ENCODE measurements at places on chromosomes 3 and 15.

DNA sequence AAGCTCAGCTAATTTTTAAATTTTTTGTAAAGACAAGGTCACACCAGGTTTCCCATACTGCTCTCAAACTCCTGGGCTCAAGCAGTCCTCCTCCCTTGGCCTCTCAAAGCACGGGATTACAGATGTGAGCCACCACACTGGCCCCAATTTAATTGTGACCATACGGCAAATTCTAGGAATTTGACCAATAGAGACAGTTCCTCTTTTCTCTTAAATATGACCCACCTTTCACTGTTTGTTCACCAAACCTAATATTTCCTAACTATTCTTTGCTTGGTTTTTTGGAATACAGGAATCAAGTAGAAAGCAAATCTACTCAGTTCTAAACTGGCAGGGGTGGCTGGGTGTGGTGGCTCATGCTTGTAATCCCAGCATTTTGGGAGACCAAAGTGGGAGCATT, 264.0 kb downstream of the SHQ1 start:
- DNase-seq: no peak

- DNase-seq: no peak
Observed at GRCh38 chr15:60121845-60122244, 117.7 kb downstream of the FOXB1 start.

- no peak for DNase-seq
Observed at GRCh38 chr15:42915654-42916315, 4.8 kb downstream of the TTBK2 start.

DNA sequence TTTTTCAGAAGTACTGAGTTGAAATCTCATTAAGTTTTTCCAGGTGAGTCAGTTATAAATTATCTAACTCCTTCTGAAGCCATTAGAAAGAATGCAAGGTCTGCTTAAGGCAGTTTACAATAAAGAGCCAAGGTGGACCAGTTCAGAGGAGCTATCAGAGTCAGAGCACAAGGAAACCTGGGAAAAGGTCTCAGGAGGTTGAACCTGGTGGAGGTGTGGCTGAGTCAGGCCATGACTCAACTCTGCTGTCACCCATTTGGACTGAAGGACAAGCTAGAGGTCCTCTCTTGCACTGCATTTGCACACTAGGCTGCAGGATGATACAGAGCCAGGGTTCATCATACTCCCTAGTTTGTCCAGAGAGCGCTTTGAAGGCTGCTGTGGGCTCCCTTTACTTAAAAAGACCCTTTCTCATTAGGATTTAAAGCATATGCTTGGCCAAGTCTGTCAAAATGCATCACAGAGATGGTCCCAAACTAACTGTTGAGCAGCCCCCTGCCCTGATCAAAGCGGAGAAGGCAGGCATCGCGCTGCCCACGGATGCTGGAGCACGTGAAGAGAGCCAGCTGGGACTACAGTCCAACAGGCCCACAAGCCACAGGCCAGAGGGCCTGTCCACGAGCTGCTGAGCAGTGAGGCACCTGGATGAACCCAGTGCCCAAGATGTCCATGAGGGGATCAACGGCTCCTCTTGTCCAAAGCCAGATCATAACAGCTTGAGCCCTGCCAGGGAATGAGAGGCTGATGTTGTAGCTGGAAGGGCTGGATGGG, 26.0 kb upstream of the MRPS22 start:
- no peak for DNase-seq

GRCh38 chr3:167115331-167115934, 264.7 kb downstream of the ZBBX start:
- no peak for DNase-seq

DNA sequence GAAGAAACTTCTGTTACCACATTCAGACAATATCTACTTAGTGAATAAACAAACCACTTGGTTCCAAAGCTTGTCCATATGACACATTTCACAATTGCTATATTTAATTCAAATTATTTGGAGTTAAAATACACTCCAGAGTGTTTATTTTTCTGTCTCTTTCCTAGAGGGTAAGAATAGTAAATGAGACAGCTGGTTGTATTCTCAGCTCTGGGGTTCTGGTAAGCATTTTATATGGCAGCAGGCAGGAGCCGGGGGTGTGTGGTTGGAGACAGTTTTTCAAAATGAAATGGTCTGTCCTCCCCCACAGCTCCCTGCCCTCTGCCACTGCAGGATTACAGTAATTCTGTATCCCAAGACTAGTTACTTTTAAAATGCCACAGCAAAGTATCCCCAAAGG, 10.9 kb upstream of the SEC61A1 start:
- no peak for DNase-seq

DNA sequence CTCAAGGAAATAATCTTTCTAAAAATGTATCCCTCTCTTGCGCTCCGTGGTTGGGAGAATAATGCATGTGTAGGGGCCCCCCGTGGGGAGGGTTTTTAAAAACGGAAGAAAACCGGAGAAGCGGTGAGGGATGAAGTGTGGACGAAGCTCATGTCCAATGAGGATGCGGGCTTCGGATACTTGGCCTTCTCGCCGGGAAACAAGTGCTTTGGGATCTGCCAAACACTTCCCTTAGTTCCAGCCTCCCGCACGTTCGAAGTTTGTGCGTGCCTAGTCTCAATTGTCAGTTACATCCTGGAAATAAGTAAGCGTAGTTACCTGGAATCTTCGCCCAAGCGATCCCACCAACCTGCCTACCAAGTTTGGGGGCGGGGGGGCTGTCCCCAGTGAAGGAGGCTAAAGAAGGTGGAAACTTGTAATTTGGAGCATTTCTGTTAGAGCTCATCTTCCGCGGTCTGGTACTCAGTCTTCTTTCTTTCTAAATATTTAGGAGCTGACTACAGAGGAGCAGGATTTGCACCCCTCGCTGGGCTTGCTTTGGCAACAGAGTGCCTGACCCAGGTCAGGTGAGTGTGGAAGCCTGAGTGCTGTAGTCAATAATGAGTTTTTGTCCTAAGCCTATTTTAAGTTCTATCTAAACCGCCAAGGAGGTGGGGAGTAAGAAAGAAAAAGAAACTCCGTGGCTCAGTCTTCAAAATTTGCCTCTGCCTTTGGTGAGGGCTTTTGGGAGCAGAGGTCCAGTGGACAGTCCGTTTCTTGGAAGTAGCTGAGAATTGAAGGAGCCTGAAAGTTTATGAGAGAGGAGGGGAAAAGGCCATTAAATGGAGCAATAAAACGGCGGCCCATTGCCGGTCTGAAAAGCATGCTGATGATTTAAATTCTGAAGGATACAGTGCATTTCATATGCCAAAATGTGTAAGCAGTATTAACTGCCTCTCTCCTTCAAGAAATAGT, 1.1 kb downstream of the ITPR1 start:
- DNase-seq: no peak

DNA sequence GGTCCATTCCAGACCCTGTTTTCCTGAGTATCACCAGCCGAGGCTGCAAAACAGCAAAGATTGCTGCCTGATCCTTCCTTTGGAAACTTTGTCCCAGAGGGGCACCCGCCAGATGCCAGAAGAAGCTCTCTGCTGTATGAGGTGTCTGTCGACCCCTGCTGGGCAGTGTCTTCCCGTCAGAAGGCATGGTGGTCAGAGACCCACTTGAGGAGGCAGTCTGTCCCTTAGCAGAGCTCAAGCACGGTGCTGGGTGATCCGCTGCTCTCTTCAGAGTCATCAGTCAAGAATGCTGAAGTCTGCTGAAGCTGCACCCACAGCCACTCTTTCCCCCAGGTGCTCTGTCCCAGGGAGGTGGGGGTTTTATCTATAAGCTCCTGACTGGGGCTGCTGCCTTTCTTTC, 1121.2 kb downstream of the NSUN3 start:
- DNase-seq: no peak

DNA sequence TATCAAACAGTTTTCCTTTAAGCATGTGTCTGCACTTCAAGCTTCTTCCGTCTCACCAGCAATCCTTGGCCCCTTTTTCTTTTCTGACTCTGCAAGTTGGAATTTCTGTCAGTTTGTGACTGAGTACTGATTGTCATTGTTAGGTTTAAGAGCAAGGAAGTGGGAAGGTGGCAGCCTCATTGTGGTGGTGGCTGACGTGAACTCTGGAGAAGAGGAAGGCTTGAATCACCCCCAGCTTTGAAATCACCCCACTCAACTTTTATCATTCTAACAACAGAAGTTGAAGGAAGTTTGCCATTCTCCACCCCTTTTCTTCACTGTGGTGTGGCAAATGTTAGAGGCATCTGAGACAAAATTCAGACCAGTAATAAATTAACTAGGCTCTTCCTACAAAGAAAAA, 231.6 kb upstream of the AGTR1 start:
- peak; percentile 50 for DNase-seq

- no peak for DNase-seq
Observed at GRCh38 chr3:79255702-79256101, 512.1 kb downstream of the ROBO1 start.

DNA sequence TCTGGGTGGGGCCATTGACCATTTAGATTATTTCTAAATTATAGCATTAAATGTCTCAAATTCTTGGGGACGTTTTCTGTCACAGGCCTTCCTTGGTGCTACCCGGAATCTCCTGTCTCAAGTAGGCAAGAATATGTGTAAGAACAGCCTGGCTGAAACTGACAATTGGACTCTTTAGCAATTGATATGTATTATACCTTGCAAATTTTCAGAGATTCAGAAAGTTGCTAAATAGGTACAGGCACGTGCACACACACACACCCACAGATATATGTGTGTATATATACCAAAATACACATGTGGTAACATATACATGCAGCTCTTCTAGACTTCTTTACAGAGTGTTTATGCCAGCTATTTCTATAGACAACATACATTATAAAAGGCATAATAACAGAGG, 213.2 kb upstream of the NR2E3 start:
- no peak for DNase-seq

GRCh38 chr3:10240799-10241198, 7.5 kb upstream of the TATDN2 start:
- DNase-seq: no peak

DNA sequence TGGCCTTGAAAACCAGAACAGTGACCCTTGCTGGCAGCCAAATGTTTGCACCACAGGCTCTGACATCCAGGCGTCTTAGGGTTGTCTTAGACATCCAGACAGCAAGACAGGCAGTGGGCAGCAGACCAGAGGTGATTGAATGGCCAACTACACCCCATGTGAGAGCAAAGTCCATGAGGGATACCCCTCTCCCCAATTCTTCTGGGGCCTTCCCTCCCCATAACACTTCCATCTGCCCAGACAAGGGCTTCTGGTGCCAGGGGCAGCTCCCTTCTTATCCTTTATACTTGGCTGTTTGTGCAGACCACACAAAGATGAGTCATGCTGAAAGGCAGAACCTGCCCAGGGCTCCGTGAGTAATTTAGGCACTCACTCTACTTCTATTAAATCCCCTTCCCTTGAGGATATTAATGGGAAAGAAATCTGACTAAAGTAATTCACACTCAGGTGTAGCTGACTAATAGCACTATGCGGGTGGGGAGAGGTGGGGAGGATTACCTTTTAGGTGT, 257.9 kb downstream of the UACA start:
- peak; percentile 86 for DNase-seq

DNA sequence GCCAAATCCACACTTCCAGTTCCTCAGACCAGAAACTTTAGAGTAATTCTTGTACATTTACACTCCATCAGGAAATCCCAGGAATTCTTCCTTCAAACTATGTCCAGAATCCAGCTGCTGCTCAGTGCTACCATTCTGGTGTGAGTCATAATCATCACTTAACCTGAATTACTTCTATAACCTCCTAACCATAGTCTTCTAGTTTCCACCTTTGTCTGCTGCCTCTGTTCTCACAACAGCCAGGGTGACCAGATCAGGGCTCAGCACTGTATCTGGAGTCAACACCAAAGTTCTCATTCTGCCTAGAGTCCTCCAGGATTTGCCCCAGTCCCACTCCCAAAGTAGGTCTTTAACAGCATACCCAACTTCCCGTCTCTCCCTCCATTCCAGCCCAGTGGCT, 3.4 kb downstream of the CLDND1 start:
- DNase-seq: no peak
